ENCODE measurements at places on chromosomes 16 and 17.

GRCh38 chr17:46983782-46984181 lies 4.7 kb upstream of the RPRML start:
- DNase-seq: no peak

- no peak for DNase-seq
These were observed 26.3 kb downstream of the ZC3H18 start for GRCh38 chr16:88596483-88596882.

DNA sequence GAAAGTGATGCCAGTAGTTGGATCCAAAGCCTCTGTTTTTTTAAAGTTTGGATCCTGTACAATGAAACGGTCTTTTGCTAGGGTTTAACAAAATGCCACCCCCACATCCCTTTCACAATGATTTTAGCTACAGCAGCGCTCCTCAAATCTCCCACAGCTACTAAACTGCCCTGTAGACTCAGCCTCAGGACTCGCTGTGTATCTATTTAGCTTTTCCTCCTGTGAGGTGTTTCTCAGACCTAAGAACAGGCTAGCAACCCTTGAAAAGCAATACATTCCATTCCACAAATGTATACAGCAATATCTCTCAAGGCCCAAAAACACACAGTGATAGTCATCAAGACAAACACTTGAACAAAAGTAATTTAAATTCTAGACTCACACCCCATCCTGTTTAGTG lies 206.4 kb downstream of the ZFHX3 start:
- DNase-seq: no peak

GRCh38 chr17:27989046-27989445 lies 53.4 kb upstream of the NLK start:
- no peak for DNase-seq

GRCh38 chr17:47882247-47882646 lies 13.8 kb upstream of the SP2 start:
- DNase-seq: no peak

- no peak for DNase-seq
These were observed 495 bp downstream of the TXNDC17 start for GRCh38 chr17:6641247-6641863.

DNA sequence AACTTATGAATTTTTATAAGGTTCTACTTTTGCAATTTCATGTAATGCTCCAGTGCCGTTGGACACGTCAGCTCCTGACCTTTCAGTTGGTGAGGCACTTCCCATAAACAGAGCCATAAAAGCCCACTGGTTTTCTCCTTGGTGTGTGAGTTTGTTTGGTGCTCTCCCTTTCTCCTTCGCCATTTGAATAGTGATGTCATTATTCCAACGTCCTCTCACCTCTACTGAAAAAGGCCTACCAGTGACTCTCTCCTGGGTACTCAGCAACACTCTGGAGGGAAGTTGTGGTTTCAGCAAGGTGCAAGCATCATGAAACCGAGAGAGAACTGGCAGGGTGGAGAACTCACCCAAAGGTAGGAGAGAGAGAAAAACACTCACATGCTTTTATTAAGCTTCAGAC lies 29.6 kb upstream of the HNF1B start:
- no peak for DNase-seq

DNA sequence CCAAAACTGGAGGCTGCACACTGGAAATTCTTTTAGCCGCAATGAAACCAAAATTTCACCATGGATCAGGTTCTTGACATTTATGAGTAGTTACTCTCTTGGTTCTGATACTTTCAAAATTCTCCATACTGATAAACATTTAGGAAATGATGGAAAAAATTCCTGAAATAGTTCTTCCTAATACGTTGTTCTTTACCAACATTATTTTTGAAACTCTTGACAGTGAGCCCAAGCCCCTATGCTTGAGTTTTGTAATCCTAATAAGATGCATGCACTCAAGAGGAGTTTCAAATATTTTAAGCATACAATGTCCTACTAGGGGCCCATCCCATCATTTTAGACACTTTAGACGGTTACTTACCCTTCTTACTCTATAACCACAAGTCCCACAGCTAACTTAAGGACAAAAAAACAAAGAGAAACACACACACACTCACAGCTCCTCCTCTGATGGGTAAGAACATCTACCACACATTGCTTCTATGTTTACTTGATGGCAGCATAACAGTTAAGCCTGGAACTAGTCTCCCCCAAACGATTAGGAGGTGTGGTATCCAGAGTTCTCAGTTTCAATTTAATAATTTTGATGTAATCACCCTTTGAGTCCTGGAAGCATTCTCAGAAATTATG lies 3.7 kb downstream of the VEZF1 start:
- no peak for DNase-seq

GRCh38 chr16:67456391-67457081 lies 24.4 kb downstream of the ATP6V0D1 start:
- no peak for DNase-seq

DNA sequence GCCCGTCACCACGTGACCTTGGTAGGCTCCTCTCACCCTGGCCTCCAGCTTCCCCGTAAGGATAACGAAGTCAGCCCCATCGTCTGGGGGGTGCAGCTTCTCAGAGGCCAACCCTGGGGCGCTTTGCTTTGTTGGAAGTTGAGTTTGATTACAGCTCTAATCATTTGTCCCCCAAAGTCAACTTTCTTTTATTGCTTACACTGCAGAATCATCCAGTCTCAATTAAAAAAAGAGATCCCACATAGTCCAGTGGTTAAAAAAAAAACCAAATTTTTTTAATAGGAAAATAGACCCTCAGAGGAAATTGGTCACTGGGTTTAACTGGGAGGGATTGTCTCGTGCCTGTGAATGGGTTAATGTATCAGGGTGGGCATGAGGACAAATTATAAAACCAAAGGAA lies 7.8 kb upstream of the GPRC5C start:
- no peak for DNase-seq

DNA sequence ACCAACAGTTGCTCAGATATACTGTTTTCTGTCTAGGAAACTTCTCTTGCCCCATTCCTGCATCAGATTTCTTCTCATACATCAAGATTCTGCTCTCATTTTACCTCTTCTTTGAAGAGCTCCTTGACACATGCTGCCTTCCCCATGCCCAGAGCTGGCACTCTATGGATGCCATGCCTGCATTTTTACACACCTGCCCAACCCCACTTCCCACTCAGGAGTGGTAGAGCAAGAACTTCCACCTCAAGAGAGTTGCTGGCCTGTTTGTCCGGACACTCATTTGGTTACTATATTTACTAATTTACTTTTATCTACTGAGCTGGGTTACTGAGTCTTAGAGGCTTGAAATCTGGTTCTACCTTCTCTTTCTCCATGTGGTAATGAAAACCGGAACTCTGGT lies 98.3 kb upstream of the HLF start:
- DNase-seq: no peak

DNA sequence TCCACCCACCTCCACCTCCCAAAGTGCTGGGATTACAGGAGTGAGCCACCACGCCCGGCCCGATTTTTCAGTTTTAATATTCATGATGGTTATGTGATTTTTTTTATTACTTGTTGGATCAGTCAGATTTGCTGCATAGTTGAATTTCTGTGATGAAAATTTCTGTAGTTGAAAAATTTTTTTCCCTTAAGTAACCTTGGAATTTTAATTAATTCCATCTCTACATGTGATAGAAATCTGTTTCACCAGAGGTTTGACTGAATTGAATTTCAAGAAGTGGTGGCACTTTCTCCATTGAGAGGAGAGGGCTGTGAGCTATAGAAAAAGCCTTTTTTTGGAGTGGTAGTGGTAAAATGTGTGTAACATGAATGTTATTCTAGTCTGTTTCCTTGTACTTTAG lies 24.7 kb downstream of the WIPF2 start:
- no peak for DNase-seq
